Stimulated activated memory B cell treated with anti-CD40 and anti-IgM and Interleukin-4, amounts not matched to agents 10 μg/mL and 1 μg/mL and 100 μg/mL, for 72 hours (primary cell): ENCODE measurements at places on chromosomes 2 and 18.

GRCh38 chr2:96789245-96789617 is 26.8 kb upstream of the CNNM3 start:
- ATAC-seq = no peak

DNA sequence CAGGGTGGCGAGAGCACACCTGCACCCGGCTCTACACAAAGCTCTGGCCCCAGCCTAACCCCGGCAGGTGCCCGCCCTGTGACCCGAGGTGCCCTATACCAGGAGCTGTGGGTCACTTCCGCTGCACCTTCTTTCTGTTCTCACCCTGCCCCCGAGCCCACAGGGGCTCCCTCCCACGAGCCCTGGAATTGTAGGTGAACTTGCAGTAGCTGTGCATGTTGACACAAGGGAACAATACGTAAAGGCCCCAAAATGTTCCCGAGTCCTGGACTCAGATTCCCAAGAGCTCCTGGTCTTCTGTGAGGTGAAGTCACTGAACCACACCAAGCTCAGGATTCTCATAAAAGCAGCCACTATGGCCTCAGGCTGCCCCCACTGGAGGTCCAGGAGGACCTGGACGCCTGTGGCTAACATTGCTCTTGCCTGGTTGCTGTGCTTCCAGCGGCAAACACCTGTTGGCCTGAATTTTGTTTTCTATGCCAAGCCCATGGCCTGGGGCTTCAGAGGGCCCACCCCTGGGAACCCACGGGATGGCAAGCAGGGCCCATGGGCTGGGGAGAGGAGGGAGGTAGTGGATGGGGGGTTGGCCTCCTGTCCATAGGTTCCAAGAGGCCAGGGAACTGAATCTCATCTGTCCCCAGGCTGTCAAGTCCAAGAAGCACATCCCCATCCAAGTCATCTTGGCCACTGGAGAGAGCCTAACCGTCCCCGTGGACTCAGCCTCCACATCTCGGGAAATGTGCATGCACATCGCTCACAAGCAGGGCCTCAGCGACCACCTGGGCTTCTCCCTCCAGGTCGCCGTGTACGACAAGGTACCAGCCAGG is 23.2 kb upstream of the GPR17 start:
- ATAC-seq = no peak

DNA sequence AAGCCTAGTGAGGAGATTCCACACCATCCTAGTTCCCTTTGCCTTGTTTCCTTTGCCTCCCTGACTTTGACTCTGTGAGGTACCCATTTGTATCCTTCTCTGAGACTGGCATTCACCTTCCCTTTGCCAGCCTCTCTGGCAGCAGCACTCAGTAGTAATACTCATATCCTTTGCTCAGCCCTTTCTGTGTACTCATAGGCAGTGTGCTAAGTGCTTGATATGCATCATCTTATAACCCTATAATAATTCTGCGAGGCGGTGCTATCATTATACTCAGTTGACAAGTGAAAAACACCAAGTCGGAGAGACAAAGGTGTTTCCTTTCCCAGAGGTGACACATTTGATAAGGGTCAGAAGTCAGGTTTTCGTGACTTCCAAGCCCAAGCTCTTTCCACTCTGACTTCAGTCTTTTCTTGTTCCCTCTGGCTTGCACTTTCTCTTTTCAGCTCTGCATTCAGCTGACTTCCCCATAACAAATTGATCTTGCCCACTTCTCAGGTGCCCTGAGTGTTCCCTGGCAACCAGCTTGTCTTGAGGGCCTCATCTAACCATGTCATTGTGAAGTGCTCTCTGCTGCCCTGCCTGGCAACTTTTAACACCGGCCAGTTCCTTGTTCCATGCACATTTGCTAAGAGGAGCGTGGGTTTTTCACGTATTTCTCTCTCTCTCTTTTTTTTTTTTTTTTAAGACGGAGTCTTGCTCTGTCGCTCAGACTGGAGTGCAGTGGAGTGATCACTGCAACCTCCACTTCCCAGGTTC is 94.5 kb upstream of the UPP2 start:
- peak; percentile 92 for ATAC-seq

DNA sequence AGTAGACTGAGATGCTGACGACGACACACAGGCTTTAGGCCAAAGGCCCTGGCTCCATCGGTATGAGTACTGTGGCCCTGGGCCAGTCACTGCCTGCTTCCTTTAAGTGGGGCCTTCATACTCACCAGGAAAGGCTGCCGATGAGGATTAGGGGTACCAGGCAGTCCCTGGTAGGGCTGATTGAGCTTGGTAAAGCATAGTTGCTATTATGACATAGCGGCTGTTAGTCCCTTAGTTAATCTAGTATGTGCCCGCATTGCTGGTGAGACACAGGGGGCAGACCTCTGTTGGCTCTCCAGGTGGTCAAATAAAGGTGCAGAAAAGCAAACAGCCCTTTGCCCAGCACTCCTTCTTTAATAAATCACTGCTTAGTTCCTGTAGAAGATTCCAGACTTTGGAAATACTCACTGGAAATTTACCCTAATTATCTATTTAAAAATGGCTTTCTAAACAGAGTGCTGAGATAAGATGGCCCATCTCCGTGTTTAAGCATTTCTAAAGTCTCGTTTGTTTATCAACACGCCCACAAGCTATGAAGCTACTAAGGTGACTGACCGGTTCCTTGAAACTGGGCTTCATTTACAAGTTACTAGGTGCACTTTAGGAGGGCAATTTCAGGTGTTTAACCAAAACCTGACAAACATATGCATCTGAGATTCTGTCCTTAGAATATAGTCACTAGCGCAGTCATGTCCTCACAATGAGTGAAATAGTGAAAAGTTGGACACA is 8.7 kb upstream of the BIN1 start:
- no peak for ATAC-seq

DNA sequence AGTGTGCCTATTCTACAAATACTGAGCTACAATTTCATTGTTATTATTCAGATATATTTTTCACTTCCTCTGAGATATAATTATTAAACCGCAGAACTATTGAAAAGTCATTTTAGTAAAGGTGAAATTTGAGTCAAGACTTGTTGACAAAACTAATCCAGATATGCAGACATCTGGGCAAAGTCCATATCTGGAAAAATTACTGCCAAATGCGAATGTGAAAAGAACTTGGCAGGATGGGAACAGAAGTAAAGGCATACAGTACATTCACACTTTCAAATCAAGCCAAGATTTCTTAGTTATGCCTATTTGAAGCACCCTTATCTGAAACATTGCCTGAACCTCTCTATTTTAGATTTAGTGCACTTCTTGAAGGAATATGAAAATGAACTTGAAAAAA is 923.6 kb downstream of the CCDC85A start:
- no peak for ATAC-seq

GRCh38 chr2:213227458-213227857 is 56.8 kb upstream of the SPAG16 start:
- peak; percentile 91 for ATAC-seq

DNA sequence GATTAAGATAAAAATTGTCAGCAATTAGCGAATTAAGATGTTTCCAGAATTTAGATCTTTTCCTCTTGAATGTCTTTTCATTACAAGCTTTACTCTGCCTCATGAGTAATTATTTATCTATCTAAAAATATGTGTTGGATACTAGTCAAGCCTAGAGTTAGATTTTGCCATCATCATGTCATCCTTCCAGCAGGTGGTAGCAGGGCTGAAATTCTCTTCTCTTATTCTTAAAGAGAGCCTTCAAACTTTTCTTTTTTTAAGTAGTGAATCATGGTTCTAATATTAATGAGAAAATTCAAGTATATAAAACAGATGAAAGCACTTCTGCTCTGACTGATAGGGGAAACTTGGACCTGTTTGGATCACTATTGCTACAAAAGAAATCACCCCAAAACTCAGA is 240.7 kb upstream of the EPAS1 start:
- ATAC-seq = no peak

DNA sequence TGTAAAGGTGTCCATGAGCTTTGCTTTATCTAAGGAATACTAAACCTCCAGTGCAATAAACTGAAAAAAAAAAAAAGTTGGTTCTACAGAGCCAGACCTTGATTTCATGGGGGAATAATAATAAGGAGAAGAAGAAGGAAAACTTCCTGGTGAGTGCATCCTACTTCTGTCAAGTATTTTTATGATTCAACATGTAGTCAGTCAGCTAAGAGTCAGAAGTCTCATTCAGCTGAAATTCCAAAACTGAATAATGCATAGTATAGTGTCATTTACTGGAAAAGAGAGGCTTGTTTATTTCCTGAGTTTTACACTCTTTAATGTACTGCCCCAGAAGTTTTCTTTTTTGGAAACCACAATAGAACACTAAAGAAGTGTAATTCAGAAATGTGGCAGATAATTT is 77.8 kb upstream of the TACR1 start:
- no peak for ATAC-seq

- ATAC-seq = peak; percentile 85
Measured at GRCh38 chr2:218290316-218291261, 1.7 kb downstream of the TMBIM1 start.

DNA sequence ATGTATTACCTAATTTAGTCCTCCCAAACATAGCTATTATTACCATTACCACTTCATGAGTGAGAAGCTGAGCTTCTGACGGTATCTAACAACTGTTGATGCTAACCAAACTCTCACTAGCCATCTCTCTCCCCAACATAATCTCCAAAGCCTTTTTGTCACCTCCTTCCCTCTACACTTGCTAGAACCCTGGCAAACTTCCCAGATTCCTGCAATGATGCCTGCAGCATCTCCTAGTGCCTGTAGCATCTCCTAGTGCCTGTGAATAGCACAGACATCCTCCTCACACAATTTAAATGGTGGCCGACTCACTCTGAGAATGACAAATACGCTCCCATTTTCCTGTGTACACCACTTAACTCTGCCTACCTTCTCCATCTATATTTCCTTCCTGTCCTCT is 126.7 kb downstream of the STK39 start:
- no peak for ATAC-seq

DNA sequence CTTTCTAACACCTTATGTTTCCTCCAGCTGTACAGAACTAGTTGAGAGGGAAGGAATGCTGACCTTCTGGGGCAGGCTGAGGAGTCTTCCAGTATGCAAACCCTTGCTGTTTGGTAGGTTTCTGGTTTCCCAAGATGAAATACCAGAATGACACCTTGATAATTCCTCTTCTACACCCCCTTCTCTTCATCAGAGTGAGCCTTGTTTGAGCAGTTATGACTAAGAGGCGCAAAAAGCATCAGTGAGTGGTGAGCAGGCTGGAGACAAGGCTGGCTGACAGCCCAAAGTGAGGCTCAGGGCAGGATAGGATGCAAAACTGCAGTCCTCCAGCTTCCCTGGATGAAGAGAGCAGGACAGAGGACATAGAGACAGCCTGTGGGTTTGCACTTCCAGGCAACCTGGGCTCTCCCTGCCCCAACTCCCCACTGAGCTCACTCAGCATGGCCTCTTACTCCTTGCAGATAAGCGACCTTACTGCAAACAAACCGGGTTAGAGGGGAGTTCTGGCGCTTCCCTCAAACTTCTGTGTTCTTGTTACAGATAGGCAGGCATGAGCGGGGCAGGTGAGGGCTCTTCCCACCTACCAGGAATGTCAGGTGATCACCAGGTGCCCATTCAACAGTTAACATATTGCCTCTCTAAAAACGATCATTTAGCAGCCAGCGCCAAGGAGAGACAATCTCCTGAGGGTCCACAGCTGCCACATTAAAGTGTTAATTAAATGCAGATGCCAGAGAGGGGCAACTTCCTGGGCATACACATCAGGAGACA is 5.4 kb downstream of the MPPE1 start:
- ATAC-seq = no peak

GRCh38 chr18:80218341-80219227 is 28.7 kb downstream of the PARD6G start:
- ATAC-seq = no peak

GRCh38 chr2:196289000-196289399 is 117.6 kb upstream of the STK17B start:
- peak; percentile 49 for ATAC-seq

GRCh38 chr2:184815824-184816223 is 217.5 kb downstream of the ZNF804A start:
- no peak for ATAC-seq
